ENCODE measurements at places on chromosomes 12 and 14. TPM values are rescaled to one million over a fixed set of nuclear protein-coding genes. Genes with fewer than 3 reads are reported as not detected.

DNA sequence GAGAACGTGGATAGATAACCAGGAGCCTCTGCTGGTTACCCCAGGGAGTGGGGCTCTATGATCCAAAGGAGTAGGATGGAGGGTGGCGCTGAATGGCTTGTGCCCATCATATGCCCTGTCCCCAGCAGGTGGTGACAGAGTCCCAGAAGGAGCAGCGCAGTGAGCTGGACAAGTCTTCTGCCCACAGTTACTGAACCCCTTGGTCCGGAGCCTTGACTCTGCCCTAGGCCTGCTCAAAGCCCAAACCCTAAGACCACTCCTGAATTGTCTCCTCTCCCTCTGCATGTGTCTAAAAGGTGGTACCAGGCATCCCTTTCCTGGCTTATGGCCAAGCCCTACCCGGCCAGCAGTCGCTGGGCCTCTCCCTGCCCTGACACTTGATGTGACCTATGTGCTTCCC lies 3.2 kb downstream of the PRPH start:
- H3K36me3 ChIP-seq, result no peaks in the 10 kb centered on the region
- no peak overlapping the region for H3K27ac ChIP-seq
- peaks cover 27% of the 10 kb centered on the region for H3K4me1 ChIP-seq
- H3K27me3 ChIP-seq, result peaks cover 59% of the 10 kb centered on the region
- no peak for DNase-seq

- H3K36me3 ChIP-seq, result no peaks in the 10 kb centered on the region
- H3K27ac ChIP-seq, result no peak overlapping the region
- peak; percentile 23 for DNase-seq
- H3K4me3 ChIP-seq, result no peak overlapping the region
- no peaks in the 10 kb centered on the region for H3K27me3 ChIP-seq
These were observed 100.8 kb downstream of the CCER1 start for GRCh38 chr12:90854136-90854689.

GRCh38 chr14:93009471-93010129 lies 86.7 kb downstream of the CHGA start:
- peaks cover 2% of the 10 kb centered on the region for H3K36me3 ChIP-seq
- peaks cover 22% of the 10 kb centered on the region for H3K4me1 ChIP-seq

DNA sequence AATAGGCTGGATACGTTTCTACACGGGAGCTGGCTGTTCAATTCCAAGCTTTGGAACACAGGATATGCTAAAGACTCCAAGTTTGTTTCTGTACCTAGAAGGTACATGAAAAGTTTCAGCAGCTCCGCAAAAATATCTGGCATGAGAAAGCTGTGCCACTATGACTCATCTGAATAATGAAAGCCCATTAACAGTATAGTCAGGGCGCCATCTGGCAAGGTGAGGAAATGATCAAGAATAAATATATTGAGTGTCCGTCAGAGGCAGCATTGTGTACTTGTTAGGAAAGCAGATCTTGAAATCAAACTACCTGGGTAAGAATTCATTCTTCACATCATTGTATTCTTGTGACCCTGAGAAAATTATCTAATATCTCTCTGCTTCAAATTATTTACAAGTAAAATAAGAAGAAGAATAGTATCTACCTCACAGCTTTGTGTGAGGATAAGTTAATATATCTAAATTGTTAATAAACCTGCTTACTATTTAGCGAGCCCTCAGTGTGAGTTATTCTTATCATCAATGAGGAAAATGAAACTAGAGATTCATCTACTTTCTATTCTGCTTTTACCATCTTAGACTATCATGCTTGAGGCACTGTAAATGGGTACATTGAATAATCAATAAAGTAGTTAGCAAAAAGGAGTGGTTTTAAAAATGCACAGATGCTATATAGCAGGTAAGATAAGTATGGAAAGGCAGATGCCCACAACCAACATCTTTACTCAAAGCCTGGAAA lies 53.5 kb downstream of the FSCB start:
- H3K27me3 ChIP-seq, result no peaks in the 10 kb centered on the region
- no peaks in the 10 kb centered on the region for H3K36me3 ChIP-seq
- no peaks in the 10 kb centered on the region for H3K4me1 ChIP-seq
- no peak for DNase-seq
- H3K4me3 ChIP-seq, result no peak overlapping the region

DNA sequence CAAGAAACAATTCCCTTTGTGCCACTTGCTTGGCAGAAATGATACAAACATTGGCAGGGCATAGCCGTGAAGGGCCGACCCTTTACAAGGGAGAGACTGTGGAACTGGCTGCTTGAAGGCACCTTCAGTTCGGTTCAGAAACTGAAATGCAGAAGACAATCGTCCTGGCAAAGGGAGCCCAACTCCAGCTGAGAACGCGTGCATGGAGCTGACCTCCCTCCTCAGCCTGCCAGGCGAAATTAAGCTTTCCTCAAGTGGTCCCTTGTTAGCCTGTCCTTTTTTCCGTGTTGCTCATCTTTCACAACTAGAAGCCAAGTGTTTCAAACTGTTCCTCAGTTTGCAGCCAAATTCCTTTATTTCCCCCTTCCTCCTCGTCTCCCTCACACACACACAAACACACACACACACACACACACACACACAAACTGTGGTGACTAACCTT lies 8.1 kb downstream of the LGR5 start:
- DNase-seq, result no peak
- H3K27me3 ChIP-seq, result peaks cover 27% of the 10 kb centered on the region
- no peaks in the 10 kb centered on the region for H3K4me1 ChIP-seq
- no peaks in the 10 kb centered on the region for H3K36me3 ChIP-seq

DNA sequence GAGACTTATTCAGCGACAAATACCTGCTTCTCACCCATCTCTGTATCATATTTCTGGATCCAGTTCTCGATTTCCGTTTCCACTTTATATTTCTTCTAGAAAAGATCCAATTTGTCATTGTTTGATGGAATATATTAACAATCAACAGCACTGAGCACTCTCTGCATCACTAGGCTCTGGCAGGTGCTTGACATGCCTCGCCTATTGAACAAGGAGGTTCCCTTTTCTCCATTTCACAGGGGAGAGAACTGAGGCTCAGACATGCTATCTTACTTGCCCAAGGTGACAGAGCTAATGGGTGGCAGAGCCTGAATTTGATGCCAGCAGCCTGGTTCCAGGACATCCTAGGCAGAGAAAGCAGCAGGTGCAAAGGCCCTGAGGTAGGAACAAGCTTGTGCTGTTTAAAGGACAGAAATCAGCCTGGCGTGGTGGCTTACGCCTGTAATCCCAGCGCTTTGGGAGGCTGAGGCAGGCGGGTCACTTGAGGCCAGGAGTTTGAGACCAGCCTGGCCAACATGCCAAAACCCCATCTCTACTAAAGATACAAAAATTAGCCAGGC lies 12.1 kb downstream of the RITA1 start:
- DNase-seq, result no peak
- H3K4me3 ChIP-seq, result no peak overlapping the region
- peaks cover 11% of the 10 kb centered on the region for H3K4me1 ChIP-seq
- H3K27ac ChIP-seq, result no peak overlapping the region
- H3K36me3 ChIP-seq, result peaks cover 3% of the 10 kb centered on the region

GRCh38 chr14:26965490-26965889 lies 367.7 kb upstream of the NOVA1 start:
- no peak overlapping the region for H3K27ac ChIP-seq
- H3K4me3 ChIP-seq, result no peak overlapping the region
- H3K4me1 ChIP-seq, result no peaks in the 10 kb centered on the region
- no peaks in the 10 kb centered on the region for H3K27me3 ChIP-seq

- H3K4me1 ChIP-seq, result peaks cover 4% of the 10 kb centered on the region
- no peaks in the 10 kb centered on the region for H3K27me3 ChIP-seq
- no peaks in the 10 kb centered on the region for H3K36me3 ChIP-seq
These were observed 18.9 kb upstream of the POC1B start for GRCh38 chr12:89544681-89545184.

DNA sequence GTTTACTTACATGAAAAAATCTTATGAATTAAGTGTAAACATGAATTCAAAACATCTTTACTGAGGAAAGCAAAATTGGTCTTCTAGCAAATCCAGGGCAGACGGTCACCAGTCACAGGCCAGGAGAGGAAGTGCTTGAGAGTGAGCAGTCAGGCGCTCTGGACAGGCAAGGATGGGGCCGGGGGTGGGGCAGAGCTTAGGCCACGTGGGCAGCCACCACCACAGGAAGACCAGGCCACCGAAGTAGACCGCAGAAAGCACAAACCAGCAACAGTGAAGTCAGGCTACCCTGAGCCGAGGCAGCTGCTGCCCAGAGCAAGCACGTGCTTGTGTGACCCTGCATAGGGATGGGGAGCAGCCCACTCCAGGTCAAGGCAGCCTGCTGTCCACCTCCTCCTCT lies 33.5 kb downstream of the SLC6A12 start:
- H3K27ac ChIP-seq, result no peak overlapping the region
- peaks cover 8% of the 10 kb centered on the region for H3K27me3 ChIP-seq
- H3K36me3 ChIP-seq, result no peaks in the 10 kb centered on the region

DNA sequence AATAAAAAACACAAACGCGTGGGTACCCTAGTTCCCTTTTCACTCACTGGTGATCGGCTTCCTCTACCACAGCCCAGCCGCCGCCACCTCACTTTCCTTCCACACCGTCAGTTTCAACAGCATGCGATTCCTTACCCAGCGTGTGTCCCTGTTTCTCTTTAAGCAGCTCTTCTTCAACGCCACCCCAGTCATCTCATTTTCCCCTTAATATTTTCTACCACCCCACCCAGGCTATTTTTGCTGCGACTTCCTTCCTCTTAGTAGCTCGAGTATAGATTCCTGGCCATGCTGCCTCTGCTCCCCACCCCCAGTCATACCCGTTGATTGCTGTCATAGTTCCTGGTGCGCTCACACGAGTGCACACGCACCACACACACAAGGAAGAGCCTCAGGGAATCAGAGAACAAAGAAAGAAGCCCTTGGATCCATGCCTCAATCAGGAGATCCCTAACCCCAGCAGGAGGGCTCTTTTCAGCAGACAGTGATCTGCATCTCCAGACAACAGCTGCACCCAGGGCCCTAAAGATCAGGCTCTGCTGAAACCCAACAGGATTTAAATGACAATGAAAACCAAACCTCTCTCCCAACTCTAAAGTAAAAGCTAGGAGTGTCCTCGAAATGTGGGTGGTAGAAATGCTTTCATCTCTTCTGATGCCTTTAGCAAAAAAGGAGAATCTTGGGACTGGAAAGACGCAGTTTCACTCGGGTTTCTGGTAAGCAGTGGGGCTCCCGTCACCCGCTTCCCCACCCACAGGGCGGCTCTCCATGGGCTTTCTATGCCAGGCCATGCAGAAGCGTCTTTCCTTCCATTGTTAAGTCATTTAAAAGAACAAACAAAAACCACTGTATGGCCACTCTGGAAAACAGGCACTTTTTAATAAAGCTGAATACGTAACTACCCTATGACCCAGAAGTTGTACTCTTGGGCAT lies 23.8 kb downstream of the VPS37B start:
- H3K4me3 ChIP-seq, result peak overlapping the region; percentile 65
- H3K36me3 ChIP-seq, result peaks cover 38% of the 10 kb centered on the region
- no peaks in the 10 kb centered on the region for H3K27me3 ChIP-seq
- peak overlapping the region; percentile 81 for H3K27ac ChIP-seq
- peaks cover 64% of the 10 kb centered on the region for H3K4me1 ChIP-seq

GRCh38 chr12:103415681-103416080 lies 80.1 kb downstream of the C12orf42 start:
- H3K4me1 ChIP-seq, result no peaks in the 10 kb centered on the region
- H3K4me3 ChIP-seq, result no peak overlapping the region
- no peaks in the 10 kb centered on the region for H3K36me3 ChIP-seq
- no peak for DNase-seq
- no peaks in the 10 kb centered on the region for H3K27me3 ChIP-seq

- no peaks in the 10 kb centered on the region for H3K4me1 ChIP-seq
- peaks cover 6% of the 10 kb centered on the region for H3K27me3 ChIP-seq
- no peak overlapping the region for H3K27ac ChIP-seq
These were observed 35.0 kb upstream of the SMOC1 start for GRCh38 chr14:69844171-69844570.

GRCh38 chr14:100714258-100714892 lies 12.3 kb upstream of the DLK1 start:
- no peaks in the 10 kb centered on the region for H3K36me3 ChIP-seq
- DNase-seq, result no peak
- H3K4me1 ChIP-seq, result no peaks in the 10 kb centered on the region
- H3K4me3 ChIP-seq, result no peak overlapping the region
- no peak overlapping the region for H3K27ac ChIP-seq
- peaks cover 17% of the 10 kb centered on the region for H3K27me3 ChIP-seq

GRCh38 chr12:52223406-52224039 lies 9.5 kb upstream of the KRT7 start:
- H3K27me3 ChIP-seq, result peaks cover 63% of the 10 kb centered on the region
- DNase-seq, result no peak
- H3K4me1 ChIP-seq, result peaks cover 9% of the 10 kb centered on the region
- H3K36me3 ChIP-seq, result no peaks in the 10 kb centered on the region
- no peak overlapping the region for H3K27ac ChIP-seq
- no peak overlapping the region for H3K4me3 ChIP-seq

DNA sequence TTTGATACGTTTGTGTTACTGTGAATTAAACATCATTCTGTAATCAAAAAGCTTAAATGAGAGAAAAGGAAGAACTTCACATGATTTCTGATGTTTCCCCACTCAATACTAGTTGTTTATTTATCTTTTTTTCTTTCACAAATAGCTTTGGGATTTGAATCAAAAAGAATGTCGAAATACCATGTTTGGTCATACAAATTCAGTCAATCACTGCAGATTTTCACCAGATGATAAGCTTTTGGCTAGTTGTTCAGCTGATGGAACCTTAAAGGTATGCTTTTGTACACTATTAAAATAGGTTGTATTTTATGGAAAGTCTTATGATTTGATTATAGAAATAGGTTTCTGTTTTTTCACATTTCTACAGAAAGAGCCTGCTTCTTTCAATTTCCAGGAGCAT lies 41.5 kb downstream of the APAF1 start:
- peaks cover 3% of the 10 kb centered on the region for H3K4me1 ChIP-seq
- no peak for DNase-seq
- no peak overlapping the region for H3K27ac ChIP-seq
- H3K4me3 ChIP-seq, result no peak overlapping the region

- no peaks in the 10 kb centered on the region for H3K4me1 ChIP-seq
- H3K4me3 ChIP-seq, result no peak overlapping the region
- no peaks in the 10 kb centered on the region for H3K27me3 ChIP-seq
- H3K27ac ChIP-seq, result no peak overlapping the region
- DNase-seq, result no peak
- peaks cover 3% of the 10 kb centered on the region for H3K36me3 ChIP-seq
These were observed 119.4 kb downstream of the KTN1 start for GRCh38 chr14:55699131-55700057.

Gene ASPG
- not detected for total RNA-seq

Gene KRT82
- total RNA-seq, result not detected

Gene GALNT8
- 0.76 TPM for total RNA-seq

Gene KLRB1
- total RNA-seq, result 6.0 TPM

Gene MYF6
- not detected for total RNA-seq

Gene FGF23
- not detected for total RNA-seq

Gene TMEM229B
- 9.9 TPM for total RNA-seq

Gene BICDL1
- total RNA-seq, result 62.4 TPM

Gene CD9
- total RNA-seq, result 11.6 TPM

Gene CISTR
- total RNA-seq, result not detected

Data from activated CD8-positive, alpha-beta T cell treated with anti-CD3 and anti-CD28 coated beads, Interleukin-2, amount 10 ng/mL, durations not matched to agents 7 days and 5 days (primary cell).